ENCODE measurements at places on chromosomes 12 and 14.

- no peak for DNase-seq
These were observed 5.7 kb upstream of the C14orf93 start for GRCh38 chr14:23015618-23016017.

DNA sequence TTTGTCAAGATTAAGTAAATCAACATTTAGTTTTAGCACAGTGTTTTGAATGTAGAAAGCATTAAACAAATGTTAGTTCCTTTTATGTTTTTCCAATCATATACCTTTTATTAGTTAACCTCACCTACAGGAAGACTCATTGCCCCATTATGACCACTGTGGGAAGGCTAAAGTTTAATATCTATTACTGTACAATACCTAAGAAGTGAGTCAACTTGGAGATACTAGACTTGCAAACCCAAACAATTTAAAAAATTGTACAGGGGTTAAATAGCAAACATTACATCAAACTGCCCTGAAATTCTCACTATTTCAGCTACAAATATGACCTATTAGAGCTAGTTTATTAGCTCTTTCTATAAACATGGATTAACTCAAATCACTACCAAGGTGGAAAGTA lies 8.6 kb upstream of the G2E3 start:
- DNase-seq: no peak

DNA sequence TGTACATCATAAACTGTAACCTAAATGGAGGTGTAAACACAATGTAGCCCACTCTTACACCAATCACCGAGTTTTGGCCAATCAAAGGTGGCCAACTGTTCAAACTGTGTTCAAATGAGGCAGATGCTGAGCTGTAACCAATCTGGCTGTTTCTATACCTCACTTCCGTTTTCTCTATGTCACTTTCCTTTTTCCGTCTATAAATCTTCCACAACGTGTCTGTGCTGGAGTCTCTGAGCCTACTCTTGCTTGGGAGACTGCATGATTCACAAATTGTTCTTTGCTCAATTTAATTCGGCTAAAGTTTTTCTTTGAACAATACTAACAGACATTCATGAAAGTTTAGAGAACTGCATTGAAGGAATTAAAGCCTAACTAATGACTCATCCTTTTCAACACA lies 547.1 kb upstream of the USP15 start:
- no peak for DNase-seq

DNA sequence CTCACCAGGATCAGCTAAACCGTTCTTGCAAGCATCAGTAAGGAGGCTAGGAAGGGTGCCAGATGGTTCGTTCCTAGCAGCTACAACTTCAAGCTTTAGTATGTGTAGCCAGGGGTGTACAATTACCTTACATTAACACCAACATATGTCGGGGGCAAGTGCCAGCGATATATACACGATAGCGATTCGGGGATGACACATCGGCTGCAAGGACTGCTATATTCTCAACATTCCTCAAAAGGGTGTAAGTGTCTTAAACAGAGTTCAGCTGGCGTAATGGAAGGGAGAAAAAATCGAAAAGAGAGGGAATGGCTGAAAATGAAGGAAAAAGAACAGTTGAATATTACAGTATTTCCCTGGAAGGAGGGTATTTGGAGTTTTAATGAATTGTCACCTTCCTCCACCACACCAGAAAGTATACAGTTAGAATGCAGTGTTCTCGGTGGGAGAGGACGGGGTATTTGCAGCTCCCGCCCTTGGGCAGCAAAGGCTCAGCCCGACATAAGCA lies 545 bp downstream of the LIMA1 start:
- DNase-seq: peak; percentile 36

GRCh38 chr14:62616668-62617067 lies 428.6 kb downstream of the KCNH5 start:
- DNase-seq: no peak

- DNase-seq: no peak
These were observed 27.1 kb upstream of the CLMN start for GRCh38 chr14:95346820-95347219.

DNA sequence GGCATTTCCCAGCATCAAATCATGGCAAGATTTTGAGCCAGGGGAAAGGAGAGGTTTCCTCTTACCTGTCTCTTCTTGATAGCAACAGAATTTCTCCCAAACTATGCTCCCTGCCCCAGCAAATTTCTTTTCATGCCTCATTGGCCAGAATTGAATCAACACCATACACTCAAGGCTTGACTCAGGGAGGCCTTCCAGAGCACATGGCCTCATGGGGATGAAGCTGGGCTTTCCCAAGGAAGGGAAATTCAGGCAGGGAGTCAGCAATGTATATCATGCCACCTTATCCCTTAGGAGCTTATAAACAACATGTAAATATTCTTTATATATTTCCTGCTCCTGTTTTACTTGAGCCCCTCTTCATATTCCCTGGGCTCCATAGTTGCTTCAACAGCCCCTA lies 62.1 kb downstream of the ARF6 start:
- DNase-seq: no peak

DNA sequence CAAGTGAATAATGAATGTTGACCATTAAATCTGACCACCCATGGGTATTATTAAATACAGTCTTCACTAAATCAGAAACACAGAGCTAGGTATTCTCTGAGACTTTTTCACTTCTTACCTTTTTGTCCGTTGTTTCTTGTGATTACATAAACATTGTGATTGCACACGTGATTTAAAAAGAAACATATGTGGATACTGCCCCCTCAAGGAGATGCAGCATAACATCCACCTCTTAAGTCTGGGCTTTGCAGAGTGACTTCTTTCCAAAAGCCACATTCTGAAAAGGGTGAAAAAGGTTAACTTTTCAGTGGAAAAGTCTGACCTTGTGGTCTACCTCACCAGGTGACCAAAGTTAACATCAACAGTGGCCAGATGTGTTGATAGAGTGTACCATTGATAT lies 185.5 kb upstream of the FAR2 start:
- DNase-seq: no peak

DNA sequence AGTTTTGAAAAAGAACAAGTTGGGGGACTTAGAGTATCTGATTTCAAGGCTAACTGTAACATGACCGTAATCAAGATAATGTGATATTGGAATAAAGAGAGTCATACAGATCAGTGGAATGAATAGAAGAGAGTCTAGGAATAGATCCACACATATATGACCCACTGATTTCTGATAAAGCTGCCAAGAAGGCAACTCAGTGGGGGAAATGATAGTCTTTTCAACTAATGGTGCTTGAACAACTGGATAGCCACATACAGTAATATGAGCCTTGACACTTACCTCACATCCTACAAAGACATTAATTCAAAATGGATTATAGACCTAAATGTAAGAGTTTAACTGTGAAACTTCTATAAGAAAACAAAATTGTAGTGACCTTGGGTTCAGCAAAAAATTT lies 3.8 kb downstream of the PRKCH start:
- DNase-seq: no peak

GRCh38 chr14:99270458-99271220 lies 1.4 kb downstream of the BCL11B start:
- no peak for DNase-seq

GRCh38 chr14:97977651-97978261 lies 1180.6 kb downstream of the VRK1 start:
- DNase-seq: no peak

DNA sequence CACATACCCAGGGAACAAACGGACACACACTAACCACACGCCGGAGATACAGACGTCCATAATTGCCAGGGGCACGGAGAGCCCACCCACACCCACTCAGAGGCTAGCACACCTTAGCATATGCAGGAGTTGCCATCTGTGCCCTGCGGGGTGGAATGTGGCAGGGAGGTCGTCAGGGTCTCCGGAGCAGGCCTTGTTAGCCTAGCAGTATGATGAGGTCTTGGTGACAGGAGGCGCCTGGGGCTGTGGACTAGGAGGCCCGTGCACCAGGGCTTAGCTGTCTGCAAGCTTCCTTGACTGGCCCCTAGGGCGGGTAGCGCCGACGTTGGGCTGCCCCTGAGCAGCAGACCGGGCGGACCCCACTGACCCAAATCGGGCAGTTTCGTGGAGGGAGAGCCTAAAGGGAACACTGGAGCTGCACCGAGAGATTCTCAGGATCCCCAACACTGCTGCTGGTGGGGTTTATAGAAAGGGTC lies 10.0 kb downstream of the STAC3 start:
- DNase-seq: peak; percentile 79

DNA sequence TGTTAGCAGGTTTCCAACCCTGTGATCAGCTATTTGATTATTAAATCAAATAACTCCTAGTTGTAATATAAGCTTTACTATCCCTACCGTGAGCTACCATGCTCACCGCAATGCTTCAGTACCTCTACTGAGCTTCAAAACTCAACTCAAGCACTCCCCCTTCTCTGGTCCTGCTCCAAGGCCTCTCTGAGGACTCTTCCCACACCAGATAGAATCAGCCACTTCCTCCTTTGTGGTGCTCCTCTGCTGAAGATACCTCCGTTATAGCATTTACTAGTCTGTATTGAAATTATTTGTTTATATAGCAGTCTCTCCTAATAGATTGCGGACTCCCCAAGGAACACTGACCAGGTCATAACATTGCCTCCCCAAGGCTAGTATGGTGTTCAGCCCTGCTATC lies 17.5 kb downstream of the AREL1 start:
- DNase-seq: no peak

DNA sequence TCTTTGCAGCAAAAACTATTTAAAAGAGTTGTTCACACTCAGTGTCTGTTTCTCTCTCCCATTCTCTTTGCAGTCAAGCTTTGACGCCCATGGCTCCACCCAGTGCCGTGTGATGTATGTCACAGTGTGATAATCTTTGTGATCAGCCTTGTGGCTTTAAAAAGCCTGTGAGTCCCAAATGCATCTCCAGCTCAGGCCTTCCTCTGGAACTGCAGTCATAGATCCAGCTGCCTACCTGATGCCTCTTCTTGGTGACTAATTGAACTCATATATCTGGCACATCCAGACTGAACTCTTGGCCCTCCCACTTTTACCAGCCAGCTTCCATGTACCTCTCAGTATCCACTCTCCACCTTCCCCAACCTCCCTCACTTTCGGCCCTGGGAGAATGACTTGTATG lies 182.8 kb upstream of the ARHGAP5 start:
- no peak for DNase-seq

GRCh38 chr12:1842183-1842904 lies 22.0 kb downstream of the LRTM2 start:
- no peak for DNase-seq

- DNase-seq: no peak
These were observed 12.7 kb downstream of the CCDC197 start for GRCh38 chr14:94009767-94010166.

DNA sequence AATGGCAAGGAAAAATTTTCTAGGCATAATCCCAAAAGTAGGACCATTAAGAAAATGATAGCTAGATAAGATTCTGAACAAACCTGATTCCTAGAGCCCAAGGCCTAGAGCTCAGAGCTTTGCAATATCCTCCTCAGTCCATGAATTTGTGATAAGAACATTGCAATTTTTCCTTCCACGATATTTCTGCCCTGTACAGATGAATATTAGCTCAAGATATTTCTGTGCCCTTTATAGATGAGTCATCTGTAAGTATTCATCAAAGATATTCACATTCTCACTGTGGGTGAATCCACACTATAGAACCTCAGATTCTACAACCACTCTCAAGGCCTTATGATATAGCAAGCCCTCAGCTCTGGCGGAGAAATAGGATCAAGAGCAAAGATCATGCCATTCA lies 37.5 kb downstream of the EAPP start:
- no peak for DNase-seq

- no peak for DNase-seq
These were observed 452 bp downstream of the INHBE start for GRCh38 chr12:57455374-57456144.

- DNase-seq: no peak
These were observed 61.4 kb upstream of the MANSC4 start for GRCh38 chr12:27841392-27841882.

GRCh38 chr14:22753586-22753985 lies 12.9 kb upstream of the OXA1L start:
- DNase-seq: no peak

DNA sequence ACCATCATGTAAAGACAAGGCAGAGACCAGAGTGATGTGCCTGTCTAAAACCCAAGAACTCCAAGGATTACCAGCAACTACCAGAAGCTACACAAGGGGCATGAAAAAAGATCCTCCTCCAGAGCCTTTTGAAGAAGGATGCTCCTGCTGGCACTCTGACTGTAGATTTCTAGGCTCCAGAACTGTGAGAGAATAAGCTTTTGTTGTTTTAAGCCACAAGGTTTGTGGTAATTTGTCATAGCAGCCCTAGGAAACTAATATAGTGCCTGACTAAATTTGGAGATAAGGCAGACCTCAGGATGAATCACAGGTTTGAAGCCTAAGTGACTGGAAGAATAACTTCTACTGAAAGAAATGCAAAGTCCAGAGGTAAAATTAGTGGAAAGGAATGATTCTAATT lies 132.9 kb downstream of the CEP83 start:
- DNase-seq: no peak

DNA sequence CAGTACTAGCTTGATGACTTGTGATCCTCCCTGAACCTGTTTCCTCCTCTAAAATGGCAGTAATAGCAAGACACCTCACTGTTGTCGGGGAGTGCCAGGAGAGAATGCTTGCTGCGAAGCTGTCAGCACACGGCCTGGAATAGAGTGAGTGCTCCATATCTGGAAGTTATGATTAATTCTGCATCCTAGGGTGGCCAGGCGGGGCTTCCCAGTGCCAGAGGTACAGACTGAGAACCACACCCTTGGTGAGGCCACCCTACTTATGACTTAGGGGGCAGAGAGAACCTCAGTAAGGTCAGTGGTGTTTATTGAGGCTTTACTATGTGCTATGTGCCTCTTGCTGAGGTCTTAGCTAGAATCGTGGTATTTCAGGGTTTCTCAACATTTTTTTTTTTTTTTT lies 20.1 kb downstream of the MORN3 start:
- DNase-seq: no peak

- no peak for DNase-seq
These were observed 1217.4 kb upstream of the FLRT2 start for GRCh38 chr14:84312551-84312950.

GRCh38 chr12:97567619-97568110 lies 105.1 kb downstream of the RMST start:
- peak; percentile 8 for DNase-seq

- no peak for DNase-seq
These were observed 31.9 kb downstream of the NUAK1 start for GRCh38 chr12:106106892-106107291.

DNA sequence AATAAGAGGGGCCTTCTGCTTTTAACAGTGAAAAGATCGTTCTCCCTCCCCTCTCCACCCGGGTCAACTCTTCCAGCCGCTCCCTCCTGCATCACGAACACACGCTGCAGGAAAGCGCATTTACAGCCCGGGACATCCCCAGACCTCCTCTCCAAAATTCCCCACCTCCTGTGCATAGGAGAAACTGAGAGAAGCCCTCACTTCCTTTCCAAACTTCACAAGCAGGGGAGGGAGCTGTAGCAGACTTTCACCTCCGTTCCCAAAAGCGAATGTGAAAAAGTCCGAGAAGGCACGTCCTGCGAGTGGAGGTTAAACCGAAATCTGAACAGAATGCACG lies 513 bp downstream of the BCAT1 start:
- DNase-seq: peak; percentile 40

GRCh38 chr14:81298911-81299310 lies 78.2 kb upstream of the GTF2A1 start:
- no peak for DNase-seq

Measured in HuH-7 (cell line).